IPS DF 6.9 (cell line): ENCODE measurements at places on chromosomes 3 and 15.

GRCh38 chr3:42098171-42098570 lies 7.0 kb downstream of the TRAK1 start:
- DNase-seq = no peak

- DNase-seq = no peak
Observed at GRCh38 chr3:169062501-169062900, 601.0 kb downstream of the MECOM start.

DNA sequence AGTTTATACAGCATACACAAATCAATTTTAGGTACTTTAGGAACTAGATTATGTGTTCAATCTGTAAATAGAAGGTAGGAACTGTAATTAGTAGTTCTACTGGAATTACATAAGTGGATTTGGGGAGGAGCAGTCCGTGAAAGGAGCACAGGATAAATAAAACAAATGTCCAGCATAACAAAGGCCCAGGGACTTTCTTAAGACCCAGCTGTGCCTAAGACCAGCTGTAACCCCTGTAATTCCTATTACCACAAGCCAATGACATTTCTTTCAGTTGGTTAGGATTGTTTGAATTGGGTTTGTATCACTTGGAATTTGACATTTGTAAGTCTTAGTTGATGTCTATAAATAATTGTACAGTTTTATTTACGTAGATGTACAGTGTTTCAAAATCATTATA lies 4.8 kb upstream of the ZBTB20 start:
- DNase-seq = no peak

- no peak for DNase-seq
Observed at GRCh38 chr15:69668963-69669362, 216.3 kb downstream of the RPLP1 start.

DNA sequence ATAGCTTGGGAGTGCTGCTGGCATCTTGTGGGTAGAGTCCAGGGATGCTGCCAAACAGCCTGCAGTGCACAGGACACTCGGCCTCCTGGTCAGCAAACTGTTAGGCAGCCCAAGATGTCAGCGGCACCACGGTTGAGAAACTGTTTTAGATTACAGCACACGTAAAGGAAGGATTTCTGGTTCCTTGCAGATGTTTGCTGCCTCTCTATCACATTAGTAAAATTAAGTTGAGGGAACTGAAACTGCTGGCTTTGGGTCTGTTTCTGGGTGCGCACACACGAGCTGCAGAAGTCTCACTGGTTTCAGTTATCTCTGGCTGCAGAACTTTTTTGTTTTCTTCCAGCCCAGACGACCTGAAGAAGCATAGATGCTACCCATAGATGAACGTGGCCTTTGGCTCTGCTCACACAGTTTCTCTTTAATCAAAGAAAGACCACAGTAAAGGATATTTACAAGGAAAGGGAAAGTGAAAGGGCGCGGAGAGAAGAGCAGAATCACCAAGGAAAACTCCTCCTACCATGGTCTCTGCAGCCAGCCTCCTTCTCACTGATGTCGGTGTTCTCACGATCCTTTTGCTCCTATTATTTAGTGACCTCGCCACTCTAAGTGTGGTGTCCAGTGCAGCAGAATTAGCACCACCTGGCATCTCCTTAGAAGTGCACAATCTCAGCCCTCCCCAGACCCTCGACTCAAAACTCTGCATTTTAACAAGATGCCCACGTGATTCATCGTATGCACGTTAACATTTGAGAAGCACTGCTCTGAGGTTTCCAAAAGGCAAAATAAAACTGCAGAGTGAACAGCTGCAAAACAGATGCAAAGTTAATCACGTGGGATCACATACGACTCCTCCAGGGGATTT lies 50.6 kb upstream of the AKAP13 start:
- no peak for DNase-seq

DNA sequence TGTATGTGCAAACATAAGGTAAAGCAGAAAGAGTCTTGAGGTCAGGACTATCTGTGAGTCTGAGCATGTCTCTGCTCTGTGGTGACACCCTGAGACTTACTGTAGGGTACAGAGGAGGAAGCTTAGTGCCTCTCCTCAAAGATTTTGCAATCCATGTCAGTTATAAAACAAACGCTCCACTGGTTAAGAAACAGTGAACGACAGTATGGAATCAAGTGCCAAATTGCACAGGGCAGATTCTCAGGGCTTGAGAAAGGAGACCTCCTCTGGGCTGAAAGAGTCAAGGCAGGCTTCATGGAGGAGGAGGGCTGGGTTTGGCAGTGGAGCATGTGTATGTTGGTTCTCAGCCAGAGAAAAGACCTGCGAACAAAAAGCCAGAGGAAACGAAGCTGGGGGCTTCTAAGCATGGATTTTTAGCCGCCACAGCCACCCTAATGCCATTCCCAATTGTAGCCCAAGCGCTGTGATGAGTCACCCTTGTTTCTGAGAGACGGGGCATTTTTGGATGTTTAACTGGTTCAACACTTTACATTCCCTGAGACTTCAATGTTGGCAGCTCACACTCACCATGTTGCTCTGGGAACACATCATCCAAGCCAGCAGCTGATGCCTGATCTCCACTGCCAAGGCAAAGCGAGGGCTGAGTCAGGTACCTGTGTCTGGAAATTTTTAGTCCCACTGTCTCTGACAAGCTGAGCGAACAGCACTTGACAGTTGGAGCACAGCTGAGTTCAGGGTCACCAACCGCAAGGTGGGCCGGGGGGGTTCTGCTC lies 3.4 kb upstream of the DGKG start:
- no peak for DNase-seq

DNA sequence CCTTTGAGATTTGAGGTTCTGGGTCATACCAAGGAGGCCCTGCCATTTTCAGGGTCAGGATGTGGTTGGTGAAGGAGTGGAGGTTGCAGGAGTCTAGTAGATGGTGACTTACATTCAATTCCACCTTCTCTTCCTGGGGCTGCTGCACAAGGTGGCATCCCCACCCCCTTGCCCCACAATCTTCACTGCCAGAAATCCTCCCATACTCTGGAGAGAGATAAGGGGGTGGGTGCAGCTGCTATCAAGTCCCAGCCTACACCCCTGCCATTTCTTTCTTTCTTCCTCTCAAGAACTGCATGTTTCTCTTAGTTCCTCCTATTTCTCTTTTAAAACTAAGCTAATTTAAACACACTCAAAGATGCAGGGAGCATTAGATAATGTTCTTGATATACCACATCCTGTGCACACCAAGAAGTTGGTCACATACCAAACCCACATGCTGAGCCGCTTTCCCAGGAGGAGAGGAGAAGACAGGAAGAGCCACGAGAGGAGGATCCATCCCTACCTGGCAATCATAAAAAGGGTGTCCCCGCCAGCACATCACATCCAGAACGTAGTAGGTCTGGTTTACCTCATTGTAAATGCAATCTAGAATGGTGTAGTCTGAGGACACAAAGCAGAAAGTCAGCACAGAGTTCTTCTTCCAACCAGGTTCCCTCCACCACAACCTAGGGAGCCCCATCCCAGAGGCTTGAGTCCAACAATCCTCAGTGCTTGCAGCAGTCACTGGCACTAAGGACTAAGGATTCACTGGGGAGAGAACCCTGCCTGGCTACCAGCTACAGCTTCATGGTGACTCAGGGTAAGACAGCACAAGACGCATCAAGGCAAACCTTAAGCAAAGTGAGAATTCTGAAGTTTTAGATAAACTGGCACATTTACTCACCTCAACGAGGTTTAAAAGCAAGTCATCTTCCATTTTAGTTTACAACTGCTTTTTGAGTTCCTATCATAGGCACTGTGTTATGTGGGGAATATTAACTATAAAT lies 18.5 kb downstream of the SNUPN start:
- DNase-seq = no peak

- no peak for DNase-seq
Observed at GRCh38 chr3:15623535-15624440, 22.2 kb downstream of the BTD start.

DNA sequence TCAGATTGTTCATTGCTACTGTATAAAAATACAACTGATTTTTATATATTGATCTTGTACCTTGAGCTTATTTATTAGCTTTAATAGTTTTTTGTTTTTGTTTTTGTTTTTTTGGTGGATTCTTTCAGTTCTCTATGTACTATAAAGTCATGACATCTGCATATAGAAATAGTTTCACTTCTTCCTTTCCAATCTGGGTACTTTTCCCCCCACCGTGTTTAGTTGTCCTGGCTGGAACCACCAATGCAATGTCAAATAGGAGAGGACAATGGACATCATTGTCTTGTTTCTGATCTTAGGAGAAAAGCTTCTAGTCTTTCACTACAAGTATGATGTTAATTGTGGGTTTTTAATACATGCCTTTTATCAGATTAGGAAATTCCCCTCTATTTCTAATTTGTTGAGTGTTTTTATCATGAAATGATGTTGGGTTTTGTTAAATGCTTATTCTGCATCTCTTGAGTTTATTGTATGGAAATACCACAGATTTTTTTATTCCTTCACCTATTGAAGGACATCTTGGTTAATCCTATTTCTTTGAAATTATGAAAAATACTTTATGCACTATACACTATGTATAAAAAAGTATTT lies 2.8 kb upstream of the XCR1 start:
- DNase-seq = no peak

DNA sequence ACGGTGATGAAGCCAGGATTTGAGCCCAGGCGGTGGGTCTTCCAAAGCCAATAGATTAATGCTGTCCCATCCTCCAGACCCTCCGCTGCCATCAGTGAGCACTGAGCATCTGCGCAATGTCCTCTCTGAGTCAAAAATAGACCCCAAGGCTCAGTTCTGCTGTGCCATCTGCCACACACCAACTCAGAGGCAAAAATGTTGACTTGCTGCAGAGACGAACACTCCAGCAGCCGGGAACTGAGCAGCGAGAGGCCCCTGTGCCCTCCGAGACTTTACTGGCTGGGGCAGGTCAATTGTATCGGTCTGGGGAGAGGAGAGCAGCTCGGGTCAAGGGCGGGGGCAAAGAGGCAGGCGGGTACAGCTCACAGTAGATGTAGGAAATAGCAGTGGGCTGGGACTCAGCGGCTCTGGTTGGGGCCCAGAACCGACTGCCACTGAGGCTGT lies 41.5 kb upstream of the ATP2B2 start:
- DNase-seq = no peak

- DNase-seq = no peak
Observed at GRCh38 chr15:80526556-80527340, 122.6 kb downstream of the ARNT2 start.

DNA sequence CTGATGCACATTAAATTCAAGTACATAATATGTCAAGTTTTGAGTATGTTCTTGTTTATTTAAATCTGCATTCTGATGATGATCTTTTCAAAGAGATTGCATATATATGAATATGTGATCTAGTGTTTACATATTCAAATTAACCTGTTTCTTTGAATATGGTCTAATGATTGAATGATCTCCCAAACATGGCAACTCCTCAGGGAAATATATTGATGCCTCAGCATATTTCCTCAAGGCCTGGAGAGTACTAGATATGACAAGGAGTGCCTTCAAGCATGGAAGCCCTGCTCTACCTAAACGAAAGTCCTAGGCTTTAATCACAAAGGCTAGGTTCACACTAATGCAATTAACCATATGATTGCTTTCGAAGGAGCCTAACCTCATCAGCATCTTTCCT lies 532.8 kb downstream of the ZIC1 start:
- no peak for DNase-seq
